ENCODE measurements at places on chromosomes 7 and 10.

DNA sequence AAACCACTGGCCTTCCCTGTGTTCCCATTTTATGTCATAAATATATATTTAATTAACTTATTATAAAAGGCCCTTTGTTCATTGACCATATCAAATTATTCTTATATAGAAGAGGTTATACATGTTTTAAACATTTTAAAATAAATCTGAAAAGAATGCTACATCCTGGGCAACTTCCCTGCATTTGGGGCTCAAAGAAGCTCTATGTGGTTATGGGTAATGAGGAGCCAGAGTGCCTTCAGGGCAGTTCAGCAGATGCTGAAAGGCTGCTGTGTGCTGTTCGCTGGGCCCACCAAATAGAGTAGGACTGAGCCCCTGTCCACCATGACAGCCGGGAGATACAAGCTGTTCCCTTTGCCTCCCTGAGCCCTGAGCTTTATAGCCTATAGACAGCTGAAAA is 35.9 kb downstream of the HTRA1 start:
- DNase-seq: no peak

DNA sequence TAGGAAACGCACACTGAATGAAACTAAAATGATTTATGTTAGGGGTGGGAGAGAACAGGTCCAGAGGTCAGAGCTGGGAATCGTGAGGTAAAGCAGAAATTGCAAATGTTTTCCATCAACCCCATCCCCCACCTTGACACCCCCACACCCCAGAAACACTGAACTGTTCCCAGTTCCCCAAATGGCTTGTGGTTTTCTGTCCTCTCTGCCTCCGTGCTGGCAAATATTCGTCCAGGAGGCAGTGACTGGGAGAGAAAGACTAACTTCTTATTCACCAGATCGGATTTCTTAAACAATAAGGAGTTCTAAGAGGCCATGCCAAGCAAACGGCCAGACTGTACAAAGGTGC is 730 bp upstream of the RASSF4 start:
- DNase-seq: no peak

GRCh38 chr10:2256241-2256640 is 518.9 kb upstream of the ADARB2 start:
- DNase-seq: no peak

GRCh38 chr10:130630135-130630534 is 493.9 kb downstream of the GLRX3 start:
- DNase-seq: no peak

DNA sequence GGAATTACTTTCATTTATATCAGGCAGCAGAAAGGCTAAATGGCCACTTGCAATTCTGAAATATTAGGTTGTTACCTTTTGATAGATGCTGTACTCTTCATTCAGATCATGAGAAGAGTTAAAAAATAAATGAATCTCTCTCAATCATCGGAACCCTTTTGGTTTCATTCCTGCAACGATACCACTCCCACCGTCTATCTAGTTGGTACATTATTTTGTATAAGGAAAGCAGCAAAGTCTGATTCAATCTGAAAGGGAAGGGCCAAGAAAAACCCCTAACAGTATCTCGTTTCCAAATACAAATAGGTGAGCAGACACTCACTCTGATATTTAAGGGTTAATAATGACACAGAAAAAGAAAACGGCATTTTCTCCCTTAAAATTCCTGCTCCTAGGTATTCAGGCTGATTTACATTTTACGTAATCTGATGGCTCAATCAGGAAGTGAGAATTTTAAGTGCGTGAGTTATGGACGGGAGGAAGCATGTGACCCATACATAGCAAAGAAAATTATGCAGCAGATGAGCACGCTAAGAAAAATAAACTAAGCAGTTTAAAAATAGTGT is 209.4 kb upstream of the KLF14 start:
- no peak for DNase-seq

DNA sequence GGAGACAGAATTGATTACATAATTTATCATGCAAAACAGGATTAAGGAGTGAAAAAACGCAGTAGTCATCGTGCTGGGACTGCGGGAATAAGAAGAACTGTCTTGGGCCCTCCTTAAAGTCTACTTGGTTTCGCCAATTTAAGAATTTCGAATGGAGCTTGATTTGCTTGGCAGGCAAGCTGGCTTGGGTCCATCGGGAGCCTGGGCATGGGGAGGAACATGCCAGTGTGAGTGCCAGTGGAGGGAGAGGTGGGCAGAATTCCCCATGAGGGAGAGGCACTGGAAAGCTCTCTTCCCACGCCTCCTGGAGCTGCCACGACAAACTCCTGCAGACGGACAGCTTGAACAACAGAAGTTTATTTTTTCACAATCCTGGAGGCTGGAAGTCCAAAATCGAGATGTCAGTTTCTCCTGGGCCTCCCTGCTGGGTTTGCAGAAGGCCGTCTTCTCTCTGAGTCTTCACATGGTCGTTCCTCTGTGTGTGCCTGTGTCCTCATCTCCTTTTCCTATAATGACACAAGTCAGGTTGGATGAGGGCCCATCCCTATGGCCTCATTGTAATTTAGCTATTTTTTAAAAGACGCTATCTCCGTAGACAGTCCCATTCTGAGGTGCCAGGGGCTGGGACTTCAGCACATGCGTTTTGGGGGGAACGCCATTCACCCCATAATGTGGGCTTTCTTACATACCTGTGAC is 528.7 kb upstream of the DPP6 start:
- DNase-seq: no peak

- peak; percentile 78 for DNase-seq
Measured at GRCh38 chr10:63614371-63614891, 93.2 kb downstream of the REEP3 start.

DNA sequence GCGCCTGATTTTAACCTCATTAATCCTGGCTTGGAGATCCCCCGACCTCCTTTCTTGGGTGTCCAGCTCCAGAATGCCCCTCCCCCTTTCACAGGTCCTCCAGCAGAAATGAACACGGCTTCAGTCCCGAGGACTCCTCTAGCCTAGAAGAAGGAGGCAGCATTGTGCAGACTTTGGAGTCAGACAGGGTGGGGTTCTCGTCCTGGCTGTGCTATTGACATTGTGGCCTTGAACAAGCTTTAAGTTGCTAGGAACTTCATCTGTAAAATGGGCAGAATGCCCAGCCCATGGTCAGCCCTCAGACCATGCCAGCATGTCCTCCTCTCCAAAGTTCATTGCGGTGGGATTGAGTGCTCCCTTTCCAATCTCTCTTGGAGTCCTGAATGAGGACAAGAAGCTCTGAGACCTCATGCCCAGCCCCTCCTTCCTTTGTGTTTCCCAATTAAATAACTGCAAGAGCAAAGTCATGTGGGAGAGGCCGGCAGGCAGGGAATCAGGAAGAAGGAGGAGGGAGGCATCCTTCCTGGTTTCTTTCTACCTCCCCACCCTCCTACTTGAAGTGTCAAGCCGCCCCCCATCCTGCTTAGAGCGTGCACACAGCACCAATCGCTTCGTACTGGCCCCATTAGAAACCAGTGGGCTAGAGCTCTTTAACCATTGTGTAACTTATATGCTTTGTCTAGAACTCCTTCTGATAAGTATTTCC is 86.4 kb downstream of the RBM20 start:
- no peak for DNase-seq

DNA sequence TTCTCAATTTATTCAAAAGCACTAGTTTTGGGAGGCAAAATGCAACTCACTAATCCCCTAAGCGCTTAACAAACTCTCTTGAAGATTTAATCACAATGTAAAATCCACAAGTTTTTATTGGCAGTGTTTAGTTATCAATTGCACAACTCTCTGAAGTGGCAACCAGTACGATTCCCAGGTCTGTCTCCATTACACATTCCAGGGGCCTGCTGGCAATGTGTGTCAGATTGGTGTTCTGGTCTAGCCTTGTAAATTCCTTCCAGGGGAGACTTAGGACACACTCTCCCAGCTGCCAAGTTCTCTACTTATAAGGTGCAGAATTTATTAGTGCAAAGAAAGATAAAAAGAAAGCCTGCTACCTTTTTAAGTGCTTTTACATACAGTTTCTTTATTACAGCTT is 164.7 kb upstream of the HPS1 start:
- no peak for DNase-seq

DNA sequence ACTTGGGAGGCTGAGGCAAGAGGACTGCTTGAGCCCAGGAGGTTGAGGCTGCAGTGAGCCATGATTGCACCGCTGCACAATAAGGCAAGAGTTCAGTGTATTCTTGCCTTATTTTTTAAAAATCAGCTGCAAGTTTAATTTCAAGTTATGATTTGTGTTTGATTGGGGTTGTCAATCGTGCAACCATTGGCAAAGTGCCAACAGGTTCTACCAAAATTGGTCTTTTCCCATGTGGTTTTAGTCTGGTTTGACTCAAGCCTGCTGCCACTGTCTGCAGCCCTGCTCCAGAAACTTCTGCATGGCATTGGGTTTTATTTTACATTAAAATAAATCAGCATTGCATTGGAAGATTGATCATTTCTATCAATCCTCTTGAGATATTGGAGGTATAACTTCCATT is 72.7 kb downstream of the PTPRE start:
- no peak for DNase-seq

DNA sequence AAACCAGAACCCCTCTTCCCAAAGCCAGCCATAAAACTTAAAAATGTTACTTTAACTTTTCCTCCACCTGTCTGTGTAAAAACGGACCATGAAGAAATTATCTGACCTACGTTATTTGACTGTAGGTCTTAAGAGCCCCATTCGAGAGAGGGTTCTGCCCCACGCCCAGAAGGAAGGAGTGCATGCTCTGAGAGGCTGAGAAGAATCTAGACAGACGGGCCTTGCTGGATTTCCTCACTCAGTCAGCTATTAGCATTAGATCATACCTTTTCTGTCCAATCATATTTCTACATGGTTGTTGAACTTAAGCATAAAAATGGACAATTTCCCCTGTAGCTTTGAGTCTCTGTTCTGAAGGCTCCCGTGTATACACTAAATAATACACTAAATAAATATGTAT is 38.1 kb upstream of the WDR11 start:
- DNase-seq: no peak

DNA sequence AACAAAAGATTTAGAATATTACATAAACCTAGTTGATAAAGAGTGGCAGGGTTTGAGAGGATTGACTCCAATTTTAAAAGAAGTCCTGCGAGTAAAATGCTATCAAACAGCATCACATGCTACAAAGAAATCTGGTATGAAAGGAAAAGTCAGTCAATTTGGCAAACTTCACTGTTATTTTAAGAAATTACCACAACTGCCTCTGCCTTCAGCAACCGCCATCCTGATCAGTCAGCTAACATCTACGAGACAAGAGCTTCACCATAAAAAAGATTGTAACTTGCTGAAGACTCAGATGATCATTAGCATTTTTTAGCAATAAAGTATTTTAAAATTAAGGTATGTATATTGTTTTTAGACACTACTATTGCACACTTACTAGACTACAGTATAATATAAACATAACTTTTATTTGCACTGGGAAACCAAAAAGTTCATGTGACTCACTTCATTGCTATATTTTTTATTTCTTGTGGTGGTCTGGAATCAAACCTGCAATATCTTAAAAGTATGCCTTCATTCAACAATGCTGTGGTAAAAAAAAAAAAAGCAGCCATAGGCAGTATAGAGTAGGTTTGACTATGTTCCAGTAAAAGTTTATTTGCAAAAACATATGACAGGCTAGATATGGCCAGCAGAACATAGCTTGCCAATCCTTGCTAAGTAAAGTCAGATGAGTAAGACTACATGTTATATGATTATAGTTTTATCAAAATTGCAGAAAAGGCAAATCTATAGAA is 74.4 kb downstream of the GLCCI1 start:
- DNase-seq: no peak

DNA sequence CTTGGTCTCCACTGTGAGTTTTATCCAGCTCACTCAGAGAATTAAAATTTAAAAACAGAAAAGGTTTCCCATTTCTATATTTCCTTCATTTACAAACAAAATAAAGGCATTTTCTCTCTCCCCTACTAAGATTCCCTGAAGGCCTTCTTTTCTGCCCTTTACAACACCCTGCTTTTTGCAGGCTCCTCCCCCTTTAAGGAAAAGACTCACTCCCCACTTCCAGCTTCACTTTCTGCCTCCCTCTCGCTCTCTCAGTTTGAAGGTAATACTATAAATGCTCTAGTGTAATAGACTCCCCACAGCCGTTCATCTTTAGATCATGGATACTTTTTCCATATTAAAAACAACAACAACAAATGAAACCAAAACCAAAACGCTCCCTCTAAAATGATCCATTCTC is 53.3 kb downstream of the CDHR3 start:
- DNase-seq: no peak

DNA sequence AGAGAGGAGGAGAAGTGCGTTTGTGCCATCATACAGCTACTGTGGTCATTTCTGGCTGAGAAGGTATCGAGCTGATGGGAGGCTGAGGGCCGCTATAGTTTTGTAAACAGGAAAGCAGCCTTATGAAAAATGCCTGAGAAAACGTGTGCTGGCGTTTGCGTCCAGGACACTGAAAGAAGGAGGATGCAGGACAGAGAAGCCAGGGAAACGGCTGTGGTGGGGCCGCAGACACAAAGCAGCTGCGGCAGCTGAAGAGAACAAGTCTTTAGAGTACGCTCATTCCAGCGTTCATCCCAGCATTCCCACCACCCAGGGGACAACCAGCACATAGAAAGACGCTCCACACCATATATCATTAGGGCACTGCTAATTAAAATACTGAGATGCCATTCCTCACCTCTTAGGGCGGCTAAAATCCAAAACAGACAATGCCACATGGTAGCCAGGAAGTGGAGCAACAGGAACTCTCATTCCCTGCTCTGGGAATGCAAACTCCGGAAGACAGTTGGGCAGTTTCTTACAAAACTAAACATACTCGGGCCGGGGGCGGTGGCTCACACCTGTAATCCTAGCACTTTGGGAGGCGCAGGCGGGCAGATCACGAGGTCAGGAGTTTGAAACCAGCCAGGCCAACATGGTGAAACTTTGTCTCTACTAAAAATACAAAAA is 18.4 kb downstream of the GNA12 start:
- DNase-seq: no peak

- DNase-seq: no peak
Measured at GRCh38 chr7:98464558-98464940, 63.7 kb upstream of the BAIAP2L1 start.

DNA sequence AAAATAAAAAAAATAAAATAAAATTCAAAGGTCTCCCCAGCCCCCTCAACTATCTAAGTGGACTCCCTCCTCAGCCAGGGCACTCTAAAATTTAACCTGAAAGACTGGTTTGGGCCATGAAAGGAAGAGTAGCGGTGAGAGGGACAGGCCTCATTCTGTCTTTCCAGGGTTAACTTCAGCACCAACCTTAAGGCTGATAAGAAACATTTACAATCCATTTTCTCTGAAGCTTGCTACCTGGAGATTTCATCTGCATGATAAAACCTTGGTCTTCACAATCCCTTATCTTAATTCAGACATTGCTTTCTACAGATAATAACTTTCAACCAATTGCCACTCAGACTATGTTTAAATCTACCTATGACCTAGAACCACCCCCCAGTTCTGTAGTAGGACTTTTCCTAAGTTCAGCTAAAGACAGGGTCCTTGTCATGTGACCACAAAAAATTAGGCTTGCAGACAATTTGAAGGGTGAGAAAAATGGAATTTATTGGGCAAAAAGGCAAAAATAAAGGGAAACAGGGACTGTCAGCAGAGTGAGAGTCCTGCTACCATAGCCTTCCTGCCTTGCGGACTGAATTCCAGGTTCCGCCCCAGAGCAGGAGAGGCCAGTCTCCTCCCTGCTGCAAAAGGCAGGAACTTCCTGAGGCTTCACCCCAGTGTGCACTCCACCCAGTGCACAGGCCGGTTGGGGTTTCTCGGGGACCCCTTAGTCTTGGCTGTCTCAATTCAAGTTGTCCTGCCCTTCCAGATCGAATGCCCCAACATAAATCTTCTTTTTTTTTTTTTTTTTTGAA is 26.0 kb downstream of the AGK start:
- DNase-seq: no peak

- no peak for DNase-seq
Measured at GRCh38 chr7:128304212-128304611, 39.5 kb downstream of the RBM28 start.
